GM23248 (cell line): ENCODE measurements at places on chromosomes 2 and 18. TPM values are rescaled to one million over a fixed set of nuclear protein-coding genes. Genes with fewer than 3 reads are reported as not detected.

The RTKN gene
- polyA plus RNA-seq = 13.0 and 14.5 TPM in 2 replicates

The ZNF516 gene
- 16.1 and 17.8 TPM in 2 replicates for polyA plus RNA-seq

The TIA1 gene
- 30.7 and 36.8 TPM in 2 replicates for polyA plus RNA-seq

The TFPI gene
- polyA plus RNA-seq = 62.0 and 64.4 TPM in 2 replicates

The ASXL3 gene
- polyA plus RNA-seq = not detected in 2 replicates

The MGAT5 gene
- 1.8 and 4.9 TPM in 2 replicates for polyA plus RNA-seq

The MAL gene
- polyA plus RNA-seq = not detected in 2 replicates

The PKDCC gene
- polyA plus RNA-seq = 0.95 and 1.2 TPM in 2 replicates

- DNase-seq = no peak
Observed at GRCh38 chr2:181394741-181395437, 62.3 kb upstream of the ITGA4 start.

DNA sequence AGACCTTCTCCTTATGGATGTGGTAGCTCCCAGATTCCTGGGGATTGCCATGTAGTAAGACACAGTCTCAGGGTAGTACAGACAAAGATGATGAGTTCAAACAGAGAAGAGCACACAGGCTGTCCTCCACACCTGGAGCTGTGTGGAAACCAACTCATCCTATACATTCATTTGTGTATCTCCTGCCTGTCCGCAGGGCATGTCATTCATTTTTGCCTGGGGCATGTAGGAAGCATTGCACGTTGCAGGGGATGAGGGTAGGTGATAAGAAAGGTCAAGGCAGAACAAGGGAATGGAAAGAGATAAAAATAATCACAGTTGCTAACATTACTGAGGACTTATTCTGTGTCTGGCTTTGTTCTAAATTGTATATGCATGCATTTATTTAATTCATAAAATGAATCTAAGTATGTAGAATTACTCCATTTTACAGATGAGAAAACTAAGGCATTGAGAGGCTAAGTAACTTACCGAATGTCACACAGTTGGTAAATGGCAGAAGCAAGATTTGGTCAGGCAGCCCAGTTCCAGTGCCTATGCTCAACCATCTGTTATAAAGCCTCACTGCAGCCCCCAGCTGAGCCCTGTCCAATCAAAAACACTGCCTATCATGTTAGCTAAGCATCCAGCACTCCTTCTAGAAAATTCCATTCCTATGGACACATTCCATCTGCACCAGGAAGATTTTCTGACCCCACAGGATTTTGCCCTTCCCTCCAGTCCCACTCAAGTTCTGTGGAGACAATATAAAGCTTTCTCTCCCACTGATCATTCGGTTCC lies 81.0 kb downstream of the SUMO1 start:
- no peak for DNase-seq

DNA sequence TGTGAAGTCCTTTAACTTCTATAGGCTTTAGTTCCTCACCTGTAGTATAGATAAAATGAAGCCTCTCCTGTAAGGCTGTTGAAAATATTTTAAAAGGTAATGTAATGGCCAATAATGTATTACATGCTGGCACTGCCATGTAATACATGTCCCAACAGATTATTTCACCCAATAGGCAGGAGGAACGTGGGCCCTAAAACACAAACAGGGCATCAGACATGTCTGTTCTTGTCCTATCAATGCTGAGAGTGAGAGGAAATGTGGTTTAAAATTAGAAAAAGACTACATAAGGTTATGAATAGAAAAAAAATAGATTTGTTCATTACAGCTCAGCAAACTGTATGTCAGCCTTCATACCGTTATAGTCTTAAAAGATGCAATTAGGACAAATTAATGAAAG lies 492.7 kb upstream of the DDX18 start:
- no peak for DNase-seq

- DNase-seq = peak; percentile 35
Observed at GRCh38 chr2:26946841-26947784, 23.3 kb upstream of the MAPRE3 start.

DNA sequence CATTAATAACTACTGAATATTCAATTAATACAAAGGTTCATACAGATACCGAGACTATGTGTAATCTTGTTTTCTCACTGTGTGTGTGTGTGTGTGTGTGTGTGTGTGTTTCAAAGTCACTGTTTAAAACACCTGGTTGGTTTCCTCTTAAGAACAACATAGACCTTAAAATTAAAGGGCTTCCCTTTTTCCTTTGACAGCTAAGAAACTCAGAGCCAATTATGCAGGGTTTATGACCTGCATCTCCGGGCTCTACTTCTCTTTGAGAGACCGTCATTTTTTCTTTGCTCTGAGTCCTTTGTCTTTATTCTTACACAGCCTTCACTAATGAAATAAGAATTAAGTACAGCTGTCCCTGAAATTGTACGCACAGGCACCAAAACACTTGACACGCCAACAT lies 145.6 kb downstream of the HDAC4 start:
- no peak for DNase-seq
